ENCODE measurements at places on chromosomes 4 and X. TPM values are rescaled to one million over a fixed set of nuclear protein-coding genes. Genes with fewer than 3 reads are reported as not detected.

- no peaks in the 10 kb centered on the region for H3K4me1 ChIP-seq
- no peaks in the 10 kb centered on the region for H3K36me3 ChIP-seq
- H3K4me3 ChIP-seq: no peak overlapping the region
- H3K27me3 ChIP-seq: no peaks in the 10 kb centered on the region
- no peak overlapping the region for H3K27ac ChIP-seq
These were observed 84.0 kb downstream of the PRSS12 start for GRCh38 chr4:118268780-118269179.

- DNase-seq: no peak
- H3K4me1 ChIP-seq: no peaks in the 10 kb centered on the region
- H3K27me3 ChIP-seq: no peaks in the 10 kb centered on the region
These were observed 39.4 kb downstream of the NLRP2B start for GRCh38 chrX:57640674-57641016.

GRCh38 chr4:33116871-33117270 lies 2396.7 kb downstream of the PCDH7 start:
- DNase-seq: no peak
- no peak overlapping the region for H3K27ac ChIP-seq
- no peaks in the 10 kb centered on the region for H3K36me3 ChIP-seq
- H3K4me3 ChIP-seq: no peak overlapping the region
- no peaks in the 10 kb centered on the region for H3K27me3 ChIP-seq
- no peaks in the 10 kb centered on the region for H3K4me1 ChIP-seq

Gene GAGE12F
- total RNA-seq: not detected

Gene ADH7
- total RNA-seq: not detected

DNA sequence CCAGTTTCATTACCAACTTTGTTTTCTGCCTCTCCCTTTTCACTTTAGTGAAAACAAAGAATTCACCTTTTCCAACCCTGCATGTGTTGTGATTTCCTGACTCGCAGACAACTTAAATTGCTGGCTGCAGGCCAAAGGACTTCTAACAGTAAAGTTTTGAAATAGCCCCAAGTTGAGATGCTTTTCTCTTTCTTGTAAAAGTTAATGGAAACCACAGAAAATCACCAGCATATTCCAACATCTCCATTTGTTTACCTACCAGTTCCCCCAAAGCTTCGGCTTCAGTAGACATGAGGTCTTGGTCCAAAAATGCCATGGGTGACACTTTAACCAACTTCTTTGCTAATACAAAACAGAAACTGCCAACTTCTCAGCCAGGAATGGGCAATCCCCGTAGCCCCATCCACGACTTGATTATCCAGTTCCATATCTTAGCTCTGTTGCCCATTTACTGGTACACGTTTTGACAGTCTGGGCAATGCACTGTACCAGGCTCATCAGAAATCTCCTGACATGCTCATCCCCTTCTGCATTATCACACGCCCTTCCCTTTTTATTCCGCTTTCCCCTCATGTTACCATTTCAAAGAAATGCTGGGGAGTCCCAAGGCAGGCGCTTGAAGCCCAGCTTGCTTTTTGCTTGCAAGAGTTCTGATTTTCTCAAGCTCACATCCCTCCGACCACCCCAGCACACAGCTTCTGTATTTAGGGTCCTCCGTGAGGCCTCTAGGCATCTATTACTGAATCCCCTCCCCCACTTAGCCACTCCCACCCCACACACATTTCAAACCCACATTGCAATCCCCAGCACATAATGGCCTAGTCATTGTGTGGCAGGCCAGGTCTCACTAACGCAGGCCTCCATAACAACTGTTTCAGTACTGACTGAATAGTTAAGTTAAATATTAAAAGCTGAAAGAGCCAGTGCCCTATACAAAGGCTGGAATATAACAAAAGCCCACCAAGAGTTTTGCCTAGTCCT lies 137.9 kb upstream of the S100G start:
- H3K27ac ChIP-seq: no peak overlapping the region
- no peaks in the 10 kb centered on the region for H3K4me1 ChIP-seq
- no peak overlapping the region for H3K4me3 ChIP-seq

DNA sequence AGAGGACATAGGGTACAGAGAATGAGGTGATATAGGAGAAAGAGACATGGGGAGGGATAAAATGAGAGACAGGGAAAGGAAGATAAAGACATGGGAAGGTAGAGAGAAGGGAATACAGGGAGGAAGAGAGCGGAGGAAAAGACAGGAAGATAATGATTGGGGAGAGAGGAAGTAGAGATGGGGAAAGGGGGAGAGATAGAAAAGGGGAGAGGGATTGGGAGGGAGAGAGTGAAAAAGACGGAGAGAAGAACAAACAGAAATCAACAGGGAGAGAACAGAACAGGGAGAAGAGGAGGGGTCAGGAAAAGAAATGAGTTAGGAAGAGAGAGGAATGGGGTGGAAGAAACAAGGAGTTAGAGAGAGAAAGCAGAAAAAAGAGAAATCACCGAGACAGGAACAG lies 4.6 kb downstream of the GRIPAP1 start:
- H3K27ac ChIP-seq: no peak overlapping the region
- H3K4me1 ChIP-seq: no peaks in the 10 kb centered on the region
- DNase-seq: no peak
- no peaks in the 10 kb centered on the region for H3K36me3 ChIP-seq
- no peaks in the 10 kb centered on the region for H3K27me3 ChIP-seq
- no peak overlapping the region for H3K4me3 ChIP-seq

Gene GC
- total RNA-seq: not detected

DNA sequence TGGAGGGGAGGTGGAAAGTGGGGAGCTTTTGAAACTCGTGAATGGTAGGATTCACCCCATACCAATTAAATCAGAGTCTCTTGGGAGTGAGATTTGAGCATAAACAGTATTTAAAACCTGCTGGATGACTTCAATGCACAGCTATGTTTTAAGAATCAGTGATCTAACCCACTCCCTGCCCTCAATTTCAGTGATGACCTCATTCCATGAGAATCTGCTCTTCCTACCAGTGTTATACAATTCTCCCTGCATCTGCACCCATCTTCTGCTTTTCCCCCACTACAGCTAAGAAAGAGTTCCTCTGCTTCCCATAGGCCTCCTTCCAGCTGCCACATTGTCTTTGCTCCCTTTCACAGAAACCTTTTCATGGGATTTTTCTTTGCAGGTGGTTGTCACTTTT lies 18.3 kb upstream of the H2AZ1 start:
- no peaks in the 10 kb centered on the region for H3K4me1 ChIP-seq
- no peak overlapping the region for H3K4me3 ChIP-seq
- no peak overlapping the region for H3K27ac ChIP-seq
- DNase-seq: no peak

DNA sequence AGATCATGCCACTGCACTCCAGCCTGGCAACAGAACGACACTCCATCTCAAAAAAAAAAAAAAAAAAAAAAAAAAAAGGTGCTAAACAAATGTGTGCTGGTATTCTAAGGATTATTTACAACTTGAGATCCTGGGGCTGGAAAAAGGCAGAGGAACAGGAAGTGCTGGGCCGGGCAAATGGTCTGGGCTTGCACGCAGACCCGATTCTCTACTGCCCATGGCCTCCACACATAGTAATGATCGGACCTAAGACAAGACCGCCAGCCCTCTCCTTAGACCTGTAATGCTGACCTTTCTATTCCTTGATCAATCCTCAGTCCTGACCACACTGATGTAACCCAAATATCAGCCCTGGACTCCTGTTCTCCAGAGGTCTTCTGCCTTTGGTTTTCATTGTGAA lies 67.8 kb downstream of the EFNB1 start:
- H3K27ac ChIP-seq: no peak overlapping the region
- H3K27me3 ChIP-seq: no peaks in the 10 kb centered on the region
- H3K4me3 ChIP-seq: no peak overlapping the region
- H3K36me3 ChIP-seq: no peaks in the 10 kb centered on the region
- DNase-seq: no peak

Gene MUC7
- not detected for total RNA-seq

DNA sequence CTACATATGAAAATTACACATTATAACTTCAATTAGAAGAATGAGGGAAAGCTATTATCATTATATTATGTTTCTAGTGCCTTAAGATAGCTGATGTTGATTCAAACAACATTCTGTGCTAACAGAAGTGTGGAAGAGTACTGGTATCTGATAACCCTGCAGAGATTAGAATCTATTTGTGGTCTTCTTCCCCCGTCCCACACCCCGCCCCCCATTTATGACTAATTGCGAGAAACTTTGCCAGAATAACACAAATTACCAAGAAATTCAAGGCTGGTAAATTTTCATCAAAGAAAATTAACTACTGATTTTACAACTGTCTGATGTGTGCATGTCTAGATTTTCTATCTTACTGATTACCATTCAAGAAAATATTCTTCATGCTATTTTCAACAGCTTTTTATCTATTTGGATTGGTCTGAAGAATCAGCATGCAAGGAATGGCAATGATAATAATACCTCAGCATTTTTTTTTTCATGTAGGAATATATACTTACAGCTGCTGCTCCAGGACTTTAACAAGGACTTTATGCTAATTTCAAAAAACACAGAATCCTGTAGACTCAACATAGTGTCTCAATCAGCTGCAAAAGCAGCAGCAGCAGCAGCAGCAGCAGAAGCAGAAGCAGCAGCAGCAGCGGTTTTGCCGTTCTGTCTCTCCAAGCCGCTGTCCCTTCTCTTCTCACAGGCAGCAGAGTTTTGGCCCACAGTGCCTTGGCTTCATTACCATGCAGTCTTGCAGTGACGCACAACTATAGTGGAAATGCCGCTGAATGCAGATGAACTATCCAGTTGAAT lies 126.7 kb downstream of the FRYL start:
- H3K36me3 ChIP-seq: no peaks in the 10 kb centered on the region
- H3K4me1 ChIP-seq: peaks cover 12% of the 10 kb centered on the region
- H3K27ac ChIP-seq: peak overlapping the region; percentile 14

- H3K27ac ChIP-seq: no peak overlapping the region
- H3K4me3 ChIP-seq: no peak overlapping the region
- DNase-seq: no peak
- no peaks in the 10 kb centered on the region for H3K36me3 ChIP-seq
- no peaks in the 10 kb centered on the region for H3K4me1 ChIP-seq
- no peaks in the 10 kb centered on the region for H3K27me3 ChIP-seq
These were observed 40.2 kb upstream of the CBR4 start for GRCh38 chr4:169050284-169050683.

DNA sequence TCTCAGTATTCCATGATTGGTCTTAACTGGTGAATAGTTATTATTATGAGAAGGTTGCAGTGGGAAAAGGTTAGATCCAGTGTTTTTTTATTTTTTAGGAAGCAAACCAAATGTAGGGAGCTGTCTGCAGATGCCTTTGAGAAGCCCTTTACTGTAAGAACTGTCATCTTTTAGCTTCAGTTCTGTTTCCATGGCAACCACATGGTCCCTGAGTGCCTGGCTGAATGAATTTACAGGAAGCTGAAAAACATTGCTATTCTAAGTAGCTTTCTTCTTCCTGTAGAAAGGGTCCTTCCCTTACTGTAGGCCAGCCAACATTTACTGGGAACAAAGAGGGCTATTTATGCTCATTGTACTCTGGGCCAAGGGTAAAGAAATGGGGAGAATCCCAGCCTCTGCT lies 103.3 kb downstream of the DCLK2 start:
- no peak overlapping the region for H3K4me3 ChIP-seq
- peaks cover 2% of the 10 kb centered on the region for H3K4me1 ChIP-seq
- DNase-seq: no peak

DNA sequence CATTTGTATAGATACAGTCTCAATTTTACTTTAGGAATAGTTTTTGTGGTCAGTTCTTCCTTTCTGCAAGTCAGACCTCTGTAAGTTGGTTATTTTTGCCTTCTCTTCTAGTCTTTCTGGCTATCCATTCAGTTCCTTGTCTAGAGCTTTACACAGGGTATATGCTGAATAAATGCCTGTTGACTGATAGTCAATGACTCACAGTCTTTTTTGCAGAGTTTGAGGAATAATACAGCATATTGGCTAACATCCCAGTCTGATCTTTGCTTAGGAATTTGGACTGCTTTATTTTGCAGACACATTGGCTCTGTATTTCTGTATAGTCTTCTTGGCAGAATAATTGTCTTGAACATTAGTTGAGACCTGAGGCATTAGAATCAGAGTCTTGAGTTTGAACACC lies 132.4 kb downstream of the MAGEC1 start:
- no peak overlapping the region for H3K27ac ChIP-seq
- no peak for DNase-seq
- H3K36me3 ChIP-seq: no peaks in the 10 kb centered on the region

GRCh38 chrX:136747003-136747986 lies 33.4 kb downstream of the ARHGEF6 start:
- H3K4me1 ChIP-seq: no peaks in the 10 kb centered on the region
- no peak overlapping the region for H3K27ac ChIP-seq
- H3K4me3 ChIP-seq: no peak overlapping the region
- H3K36me3 ChIP-seq: no peaks in the 10 kb centered on the region
- no peak for DNase-seq
- no peaks in the 10 kb centered on the region for H3K27me3 ChIP-seq

Gene ZNF711
- 5.2 TPM for total RNA-seq
